ENCODE measurements at places on chromosomes 1 and 21.

DNA sequence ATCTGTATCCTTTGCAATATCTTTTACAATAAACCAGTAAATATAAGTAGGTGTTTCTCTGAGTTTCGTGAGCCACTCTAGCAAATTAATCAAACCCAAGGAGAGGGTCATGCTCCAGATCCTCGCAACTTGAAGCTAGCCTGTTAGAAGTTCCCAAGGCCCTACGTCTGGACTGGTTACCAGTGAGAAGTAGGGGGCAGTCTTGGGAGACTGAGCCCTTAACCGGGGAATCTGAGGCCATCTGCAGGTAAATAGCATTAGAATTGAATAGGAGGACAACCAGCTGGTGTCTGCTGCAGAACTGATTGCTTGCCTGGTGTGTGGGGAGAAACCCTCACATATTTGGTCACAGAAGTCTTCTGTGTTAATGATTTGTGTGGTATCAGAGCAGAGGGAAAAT is 190.5 kb downstream of the RYR2 start:
- DNase-seq: no peak

DNA sequence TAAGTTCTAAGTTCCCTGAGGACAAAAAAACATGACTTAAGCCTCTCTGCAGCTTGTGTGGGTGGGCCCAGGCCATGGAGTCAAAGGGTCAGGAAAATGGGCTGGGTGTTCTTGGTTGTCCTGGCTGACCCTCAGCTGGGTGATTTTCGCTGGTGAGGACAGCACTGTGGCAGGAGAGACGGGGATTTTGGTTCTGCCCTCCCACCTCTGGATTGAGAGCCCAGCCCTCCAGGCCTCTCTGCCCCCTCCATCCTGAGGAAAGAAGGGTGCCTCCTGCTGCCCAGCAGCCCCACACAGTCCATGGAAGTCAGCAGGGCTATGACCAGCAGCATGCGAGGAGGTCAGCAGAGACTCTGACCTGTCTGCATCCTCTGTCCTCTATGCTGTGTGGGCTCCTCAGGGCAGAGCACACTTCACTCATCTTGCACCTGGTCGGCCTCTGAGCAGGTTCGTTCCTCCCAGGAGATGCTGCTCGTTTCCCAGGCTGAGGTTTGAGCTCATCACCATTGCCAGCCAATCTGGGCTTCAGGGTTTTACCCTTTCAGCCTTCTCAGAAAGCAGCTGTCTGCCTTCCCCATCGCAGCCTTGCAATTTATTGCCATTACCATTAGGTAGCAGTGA is 26.5 kb downstream of the PHGDH start:
- no peak for DNase-seq

DNA sequence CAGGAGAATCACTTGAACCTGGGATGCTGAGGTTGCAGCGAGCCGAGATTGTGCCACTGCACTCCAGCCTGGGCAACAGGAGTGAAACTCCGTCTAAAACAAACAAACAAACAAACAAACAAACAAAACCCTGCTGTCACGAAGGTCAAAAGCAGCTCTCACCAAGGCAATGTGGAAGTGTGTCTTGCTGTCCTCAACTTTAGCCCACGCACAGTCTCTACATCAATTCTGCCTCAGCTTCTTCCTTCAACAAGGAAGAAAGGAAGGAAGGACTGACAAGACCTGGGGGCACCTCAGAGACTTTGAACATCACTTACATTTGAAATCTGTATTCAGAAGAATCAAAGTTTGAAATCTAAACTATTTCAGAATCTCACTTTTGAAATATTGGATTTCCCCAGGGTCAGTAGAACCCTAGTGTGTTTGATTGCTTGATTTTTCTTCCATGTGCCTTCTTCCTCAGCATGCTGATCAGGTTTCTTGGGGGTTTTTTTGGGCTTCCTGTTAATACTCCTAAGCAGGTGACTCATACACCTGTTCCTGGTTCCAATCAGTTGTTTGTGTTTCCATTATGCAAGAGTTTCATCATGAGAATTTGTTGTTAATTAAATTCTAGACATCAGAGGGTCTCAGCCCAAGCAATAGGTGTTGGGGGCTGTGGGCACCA is 6.5 kb upstream of the CSTB start:
- DNase-seq: no peak

DNA sequence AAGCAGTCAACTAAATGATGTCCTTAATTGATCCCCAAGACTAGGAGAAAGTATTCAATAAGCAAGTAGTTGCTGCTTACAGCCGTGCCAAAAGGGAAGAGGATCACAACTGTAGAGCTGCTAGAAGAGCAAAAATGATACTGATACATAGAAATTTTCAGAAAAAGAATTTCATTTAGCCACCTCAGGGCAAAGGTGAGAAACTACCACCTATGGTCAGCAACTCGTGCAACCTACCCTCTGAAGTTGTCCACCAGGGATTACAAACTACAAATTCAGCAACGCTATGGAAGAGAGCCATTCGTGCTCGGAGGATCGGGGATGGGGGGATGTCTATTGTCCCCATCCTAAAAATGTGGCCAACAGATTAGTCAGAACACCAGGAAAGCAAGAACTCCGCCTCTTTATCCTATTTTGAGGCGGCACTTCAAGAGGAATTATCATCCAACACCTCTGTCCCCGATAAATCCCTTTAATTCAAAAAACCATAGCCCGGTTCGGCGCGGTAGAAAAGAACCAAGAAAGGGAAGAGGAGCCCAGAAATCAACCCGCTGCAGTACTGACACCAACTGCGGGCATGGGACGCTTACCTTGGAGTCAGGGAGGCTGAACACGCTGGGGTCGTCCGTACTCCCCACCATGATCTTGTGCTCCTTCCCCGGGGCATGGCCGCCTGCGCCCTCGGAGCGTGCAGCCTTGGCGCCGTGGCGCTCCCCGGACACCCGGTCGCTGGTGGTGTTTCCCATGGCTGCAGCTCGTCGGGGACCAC is 687 bp downstream of the PRKAB2 start:
- no peak for DNase-seq

DNA sequence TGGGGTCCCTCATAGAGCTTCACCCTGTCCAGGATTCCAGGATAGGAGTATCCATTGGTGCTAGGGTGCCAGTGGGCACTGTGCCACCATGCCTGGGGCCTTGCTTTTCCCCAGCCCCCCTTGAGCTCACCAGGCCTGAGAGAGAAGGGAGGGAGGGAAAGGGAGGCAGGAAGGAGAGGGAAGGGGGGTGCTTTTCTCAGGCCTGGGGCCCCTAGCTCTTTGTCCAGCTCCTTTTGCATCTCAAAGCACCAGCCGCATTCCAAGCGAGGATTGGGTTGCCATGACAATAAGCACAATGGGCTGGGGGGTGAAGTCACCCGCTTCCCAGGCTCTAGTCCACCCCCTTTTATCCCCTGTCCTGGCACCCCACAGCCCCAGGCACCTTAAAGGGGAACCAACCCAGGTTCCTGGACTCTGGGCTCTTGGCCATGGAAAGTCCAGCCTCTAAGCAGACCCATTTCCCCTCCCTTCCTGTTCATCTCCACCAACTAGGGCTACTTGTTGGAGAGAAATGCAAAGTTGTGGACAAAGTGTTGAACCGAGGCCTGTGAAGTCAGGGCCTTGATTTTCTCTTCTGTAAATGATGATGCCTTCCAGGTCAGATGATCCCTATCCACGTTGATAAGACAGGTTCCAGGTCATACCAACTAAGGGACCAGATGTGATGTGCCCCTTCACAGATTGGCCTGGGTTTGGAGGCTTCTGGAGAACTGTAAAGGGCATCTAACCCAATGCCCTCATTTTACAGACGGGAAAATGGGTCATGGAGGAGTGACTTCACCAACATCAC is 11.4 kb downstream of the THBS3 start:
- no peak for DNase-seq

- no peak for DNase-seq
Measured at GRCh38 chr1:12715896-12716437, at the start of gene AADACL3. AADACL3 (plus strand) TSS chr1:12716110; CDS start chr1:12716177, 67 bp downstream.

DNA sequence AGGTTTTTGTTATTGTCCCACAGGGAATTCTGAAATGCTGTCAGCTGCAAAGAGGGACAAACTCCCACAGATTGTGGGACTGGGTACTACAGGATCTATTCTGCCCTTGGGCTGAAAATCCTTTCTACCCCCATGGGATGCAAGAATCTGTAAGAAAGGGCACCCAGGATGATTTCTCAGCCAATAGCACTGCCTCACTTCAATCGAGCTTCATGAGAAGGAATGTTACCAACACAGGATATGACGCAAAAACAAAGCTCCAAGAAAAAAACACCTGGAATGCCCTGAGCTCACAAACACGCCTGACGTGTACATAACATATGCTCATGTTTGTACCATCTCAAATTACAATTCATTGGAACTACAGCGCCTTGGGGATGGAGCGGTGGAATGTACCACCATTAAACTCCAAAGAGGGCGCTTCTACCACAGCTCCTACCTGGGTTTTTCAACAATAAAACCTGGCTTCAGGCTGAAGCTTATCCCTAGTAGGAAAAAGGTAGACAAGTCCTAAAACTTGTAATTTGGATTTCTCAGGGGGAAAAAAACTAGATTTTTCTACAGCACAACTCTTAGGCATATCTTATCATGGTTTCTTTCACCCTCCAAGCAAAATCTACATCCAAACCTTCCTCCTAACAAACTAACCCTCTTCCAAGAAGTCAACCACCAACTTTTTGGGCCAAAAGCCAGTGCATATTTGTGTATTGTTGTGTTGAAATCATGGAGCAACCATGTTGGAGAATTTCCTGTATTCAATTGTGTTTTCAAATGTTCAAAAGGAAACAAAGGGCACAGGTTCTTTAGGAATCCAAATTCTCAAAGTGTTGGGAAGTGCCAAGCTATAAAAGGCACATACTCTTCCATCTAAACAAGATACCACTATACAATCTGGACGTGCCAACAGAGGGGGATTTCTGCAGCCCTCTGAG is 78.9 kb downstream of the TGFBR3 start:
- DNase-seq: no peak

- no peak for DNase-seq
Measured at GRCh38 chr1:217907504-217907903, 276.4 kb downstream of the SPATA17 start.

DNA sequence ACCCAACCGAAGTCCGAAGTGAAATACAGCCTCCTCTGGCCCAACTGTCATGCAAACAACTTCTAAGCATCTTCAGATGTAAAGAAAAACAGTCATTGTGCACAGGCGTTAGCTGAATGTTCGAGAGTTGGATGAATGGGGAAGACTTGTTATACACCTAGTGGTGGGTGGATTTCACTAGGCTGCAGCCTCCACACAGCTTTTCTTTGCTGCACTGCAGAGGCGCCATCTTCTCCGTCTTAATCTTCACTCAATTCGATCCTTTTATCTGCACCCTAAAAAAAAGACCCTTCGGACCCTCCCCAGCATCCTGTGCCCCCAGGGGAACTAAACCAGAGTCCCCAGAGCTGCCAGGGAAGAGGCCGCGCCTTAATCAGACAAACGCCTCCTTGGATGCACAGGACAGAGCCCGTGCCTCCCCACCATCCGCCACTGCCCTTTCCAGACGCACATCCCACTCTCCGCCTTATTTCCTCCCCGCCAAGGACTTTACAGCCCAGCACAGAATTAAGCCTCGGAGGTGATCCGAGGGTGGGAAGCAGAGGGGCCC is 1.4 kb downstream of the APP start:
- DNase-seq: no peak

- DNase-seq: no peak
Measured at GRCh38 chr1:219837274-219837993, 90.9 kb downstream of the SLC30A10 start.

DNA sequence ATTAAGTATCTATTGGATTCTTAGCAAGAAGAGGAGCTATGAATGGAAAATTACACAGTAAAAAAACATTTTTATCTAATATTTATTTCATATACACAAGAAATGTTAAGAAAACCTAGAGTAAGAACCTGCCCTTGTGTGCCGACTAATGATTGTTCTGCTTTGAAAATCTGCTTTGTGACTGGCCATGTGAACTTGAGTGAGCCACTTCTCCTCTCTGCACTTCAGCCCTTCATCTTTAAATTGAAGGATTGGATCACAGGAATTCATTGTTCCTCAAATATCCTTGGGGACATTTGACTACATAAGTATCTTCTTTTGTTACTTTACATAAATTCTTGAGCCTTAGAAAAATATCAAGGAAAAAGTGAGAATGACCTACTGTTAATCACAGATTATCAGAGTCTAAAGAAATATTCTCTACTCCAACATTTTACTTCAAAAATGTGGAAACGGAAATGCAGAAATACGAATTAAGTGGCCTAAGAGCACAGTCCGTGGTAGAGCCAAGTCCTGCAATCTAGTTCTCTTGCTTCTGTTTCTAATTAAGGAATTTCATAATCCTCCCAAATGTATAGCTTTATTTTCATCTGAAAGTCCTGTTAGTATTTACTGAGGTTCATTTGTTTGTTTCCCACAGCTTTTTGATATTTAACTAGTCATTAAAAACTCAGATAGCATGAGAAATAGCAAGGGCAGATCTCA is 46.3 kb upstream of the SAMSN1 start:
- no peak for DNase-seq

DNA sequence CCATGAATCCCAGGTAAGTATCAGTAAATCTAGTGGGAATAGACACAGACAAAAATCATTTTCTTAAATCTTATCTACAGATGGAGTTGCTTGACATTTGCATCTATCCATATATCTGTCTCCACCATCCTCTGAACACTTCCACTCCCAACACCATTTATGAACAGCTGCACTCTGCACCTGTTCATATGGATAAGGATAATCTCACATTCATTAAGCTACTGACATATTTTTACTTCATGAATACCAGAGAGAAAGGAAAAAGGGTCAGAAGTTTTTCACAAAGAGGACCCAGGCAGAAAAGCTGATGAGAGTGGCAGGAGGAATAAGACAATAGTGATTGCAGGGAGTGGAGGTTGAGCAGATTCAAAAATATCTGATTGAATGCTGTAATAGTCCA is 222.6 kb downstream of the DNAH14 start:
- DNase-seq: no peak

GRCh38 chr1:40092241-40092640 is 4.8 kb downstream of the PPT1 start:
- DNase-seq: no peak

- no peak for DNase-seq
Measured at GRCh38 chr1:209621741-209622655, 30.2 kb downstream of the LAMB3 start.

DNA sequence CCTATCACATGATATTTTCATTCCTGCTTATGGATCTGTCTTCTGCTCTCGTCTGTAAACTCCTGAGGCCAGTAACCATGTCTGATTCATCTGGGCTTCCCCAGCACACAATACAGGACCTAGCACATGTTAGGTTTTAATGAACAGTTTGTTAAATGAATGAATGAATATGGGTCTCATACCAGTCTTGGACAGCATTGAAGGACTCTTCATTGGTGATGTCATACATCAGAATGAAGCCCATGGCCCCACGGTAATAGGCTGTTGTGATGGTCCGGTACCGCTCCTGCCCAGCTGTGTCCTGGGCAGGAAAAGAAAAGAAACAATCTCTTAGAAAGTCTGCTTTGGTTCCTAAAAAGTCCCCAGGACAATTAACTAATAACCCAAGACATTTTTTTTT is 53.4 kb downstream of the RAB3B start:
- no peak for DNase-seq

DNA sequence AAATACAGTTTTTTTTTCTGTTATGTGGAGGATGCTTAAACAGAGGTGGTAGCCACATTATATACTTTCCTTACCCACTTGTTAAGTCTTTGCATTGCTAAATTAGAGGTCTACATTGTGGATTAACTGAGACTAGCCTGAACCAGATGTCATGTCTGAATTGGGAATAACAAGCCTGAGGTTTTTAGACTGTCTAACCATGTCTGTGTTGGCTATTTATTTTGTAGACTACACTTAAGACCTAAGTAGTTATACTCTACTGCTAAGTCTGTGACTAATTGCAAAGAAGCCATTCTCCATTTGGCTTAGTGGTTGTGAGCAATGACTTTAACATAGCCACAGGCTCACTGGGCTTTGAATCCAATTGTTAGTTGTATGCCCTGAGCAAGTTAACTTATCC is 45.4 kb downstream of the CDC14A start:
- no peak for DNase-seq

GRCh38 chr1:230350208-230350921 is 75.8 kb downstream of the PGBD5 start:
- no peak for DNase-seq

All from cortex of kidney (tissue), 1 donor.